ENCODE measurements at places on chromosomes 11 and 22. TPM values are rescaled to one million over a fixed set of nuclear protein-coding genes. Genes with fewer than 3 reads are reported as not detected.

Gene MRGPRX3
- total RNA-seq, result under 0.01 TPM

Gene ATG16L2
- 5.5 TPM for total RNA-seq

Gene PRAME
- total RNA-seq, result not detected

Gene KCNA4
- total RNA-seq, result not detected

Gene SSH3
- 46.7 TPM for total RNA-seq

Gene PLEKHB1
- 0.21 TPM for total RNA-seq

Gene ZPR1
- 67.5 TPM for total RNA-seq

Gene MEI1
- 0.07 TPM for total RNA-seq

Gene GGTLC2
- total RNA-seq, result not detected

Gene GSTT4
- not detected for total RNA-seq

Gene TSGA10IP
- not detected for total RNA-seq

Gene SPDYC
- not detected for total RNA-seq

Gene PRR5L
- 6.2 TPM for total RNA-seq

Gene TTC17
- 119 TPM for total RNA-seq

Gene CD3E
- 0.07 TPM for total RNA-seq

Gene OR5P2
- total RNA-seq, result under 0.01 TPM

Gene PTGDR2
- 0.07 TPM for total RNA-seq

Gene HTR3B
- total RNA-seq, result not detected

Gene TRPC6
- total RNA-seq, result 0.21 TPM

Gene KCNJ1
- not detected for total RNA-seq

Gene HEPN1
- not detected for total RNA-seq

Gene IFITM10
- total RNA-seq, result 1.2 TPM

Gene INPP5J
- total RNA-seq, result 0.34 TPM

Gene FAM180B
- total RNA-seq, result not detected

Gene LGALS12
- not detected for total RNA-seq

Gene ALDH3B1
- 1.0 TPM for total RNA-seq

Gene TUT1
- 11.3 TPM for total RNA-seq

Gene CEND1
- not detected for total RNA-seq

Gene TYMP
- 148 TPM for total RNA-seq

Gene ADM2
- total RNA-seq, result 23.1 TPM

Gene DLG2
- total RNA-seq, result 0.71 TPM

Gene CYTH4
- under 0.01 TPM for total RNA-seq

Gene SPI1
- total RNA-seq, result not detected

Gene CDC45
- 0.21 TPM for total RNA-seq

Gene GCAT
- 8.5 TPM for total RNA-seq

Gene FZD4
- 0.34 TPM for total RNA-seq

Gene P2RY2
- total RNA-seq, result 30.9 TPM

Gene RTN4RL2
- total RNA-seq, result under 0.01 TPM

Gene YIF1A
- 121 TPM for total RNA-seq

Gene HEPHL1
- total RNA-seq, result 10.3 TPM

Gene DGAT2
- total RNA-seq, result 12.3 TPM

Gene OR2D2
- under 0.01 TPM for total RNA-seq

Gene MOGAT2
- total RNA-seq, result not detected

Gene BTBD18
- total RNA-seq, result not detected

Gene RAG2
- not detected for total RNA-seq

Gene SAA2
- total RNA-seq, result 37.6 TPM

Gene PDGFD
- under 0.01 TPM for total RNA-seq

Gene PNPLA5
- total RNA-seq, result not detected

Gene FAM181B
- 1.4 TPM for total RNA-seq

Gene MED17
- total RNA-seq, result 23.9 TPM

Gene KLHDC7B
- 1.0 TPM for total RNA-seq

Gene INPPL1
- 21.9 TPM for total RNA-seq

Gene PLAAT5
- total RNA-seq, result not detected

Gene LDHAL6A
- not detected for total RNA-seq

Gene APOL6
- 8.9 TPM for total RNA-seq

Gene DERL3
- under 0.01 TPM for total RNA-seq

Gene LRRC55
- not detected for total RNA-seq

Data from nasal cavity respiratory epithelium epithelial cell of viscerocranial mucosa (primary cell).